COLO829 (cell line): ENCODE measurements at places on chromosomes 2 and 18.

GRCh38 chr18:67876871-67877270 is 360.4 kb upstream of the DSEL start:
- DNase-seq, result no peak

DNA sequence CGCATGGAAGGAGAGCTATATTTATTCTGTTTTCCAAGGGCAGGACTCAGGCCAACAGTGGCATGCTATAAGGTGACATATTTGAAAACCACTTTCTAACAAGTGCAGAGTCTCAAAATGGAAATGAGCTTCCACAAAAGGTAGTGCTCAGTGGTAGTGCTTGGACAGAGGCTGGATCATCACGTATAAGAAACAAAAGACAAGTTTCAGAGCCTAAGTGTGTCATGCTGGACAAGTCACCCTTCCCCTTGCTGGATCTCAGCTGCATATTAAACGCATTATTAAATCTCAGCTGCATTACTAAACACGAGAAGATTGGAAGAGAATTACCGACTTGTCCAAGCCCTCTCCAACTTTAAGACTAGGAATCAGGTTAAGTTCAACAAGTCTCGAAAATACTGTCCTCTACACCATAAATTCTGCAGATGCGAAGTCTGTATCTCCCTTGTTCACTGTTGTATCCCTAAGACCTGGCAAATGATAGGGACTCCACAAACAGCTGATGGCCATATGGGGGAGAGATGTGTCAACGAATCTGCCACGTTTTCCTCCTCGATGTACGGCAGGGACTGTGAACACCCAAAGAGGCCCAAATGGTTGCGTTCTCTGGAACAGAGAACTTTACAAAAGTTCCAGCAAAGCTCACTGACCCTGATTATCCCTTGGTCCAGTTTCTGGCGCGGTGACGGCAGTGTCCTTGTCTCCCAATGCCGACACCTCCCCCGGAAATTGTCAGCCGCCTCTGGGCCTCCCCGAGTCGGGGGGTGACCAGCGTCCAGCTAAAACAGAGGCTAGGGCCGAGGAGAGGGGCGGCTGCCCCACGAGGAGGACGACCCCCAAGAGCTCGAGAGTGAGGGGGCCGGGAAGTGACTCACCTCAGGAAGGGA is 611 bp downstream of the NOL10 start:
- DNase-seq, result no peak

DNA sequence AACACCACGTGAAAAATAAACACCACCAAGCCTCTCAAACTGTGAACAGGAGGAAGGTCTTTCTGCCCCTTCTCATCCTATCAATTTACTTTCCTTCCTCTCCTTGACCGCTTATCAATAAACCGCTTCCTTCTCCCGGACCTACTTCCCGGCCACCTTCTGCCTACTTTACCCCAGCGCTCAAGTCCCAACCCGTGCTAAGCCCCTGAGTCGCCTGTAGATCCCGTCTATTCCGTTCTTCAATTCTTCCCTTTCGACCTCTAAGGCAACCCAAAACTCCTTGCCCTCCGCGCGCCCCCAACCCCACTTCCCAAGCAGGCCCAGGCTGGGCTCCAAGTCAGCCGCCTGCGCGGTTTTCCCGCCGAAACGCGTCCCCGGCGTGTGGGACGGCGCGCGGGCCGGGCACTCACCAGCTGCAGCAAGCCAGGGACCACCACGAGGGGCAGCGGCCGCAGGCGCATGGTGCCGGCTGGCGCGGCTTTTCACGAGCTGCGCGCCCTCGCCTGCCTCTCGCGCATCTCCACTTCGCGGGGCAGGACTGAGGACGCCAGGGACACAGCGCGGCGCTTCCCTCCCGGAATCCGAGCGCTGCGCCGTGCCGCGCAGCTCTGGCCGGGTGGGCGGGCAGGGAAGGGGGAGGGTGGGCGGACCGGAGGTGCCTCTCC is at the start of gene NXPH2:
TSS of gene NXPH2 (minus strand) at position 610 of the 665 bp plus-strand sequence. CDS start at position 461, 149 bp downstream.
- no peak for DNase-seq

GRCh38 chr2:138780908-138781307 is 718 bp upstream of the NXPH2 start:
- DNase-seq, result no peak

GRCh38 chr18:48999569-48999968 is 48.8 kb upstream of the SMAD7 start:
- no peak for DNase-seq

- DNase-seq, result no peak
Observed at GRCh38 chr2:198045227-198045626, 240.8 kb downstream of the PLCL1 start.

GRCh38 chr2:86336675-86337243 is 667 bp downstream of the REEP1 start:
- DNase-seq, result no peak

GRCh38 chr2:236505648-236506047 is 64.0 kb upstream of the ACKR3 start:
- DNase-seq, result no peak

- no peak for DNase-seq
Observed at GRCh38 chr2:200354833-200355751, 48.6 kb downstream of the SPATS2L start.

- no peak for DNase-seq
Observed at GRCh38 chr2:146295080-146295670, 1549.7 kb upstream of the ACVR2A start.

GRCh38 chr2:65779021-65779420 is 346.6 kb upstream of the SPRED2 start:
- DNase-seq, result no peak

DNA sequence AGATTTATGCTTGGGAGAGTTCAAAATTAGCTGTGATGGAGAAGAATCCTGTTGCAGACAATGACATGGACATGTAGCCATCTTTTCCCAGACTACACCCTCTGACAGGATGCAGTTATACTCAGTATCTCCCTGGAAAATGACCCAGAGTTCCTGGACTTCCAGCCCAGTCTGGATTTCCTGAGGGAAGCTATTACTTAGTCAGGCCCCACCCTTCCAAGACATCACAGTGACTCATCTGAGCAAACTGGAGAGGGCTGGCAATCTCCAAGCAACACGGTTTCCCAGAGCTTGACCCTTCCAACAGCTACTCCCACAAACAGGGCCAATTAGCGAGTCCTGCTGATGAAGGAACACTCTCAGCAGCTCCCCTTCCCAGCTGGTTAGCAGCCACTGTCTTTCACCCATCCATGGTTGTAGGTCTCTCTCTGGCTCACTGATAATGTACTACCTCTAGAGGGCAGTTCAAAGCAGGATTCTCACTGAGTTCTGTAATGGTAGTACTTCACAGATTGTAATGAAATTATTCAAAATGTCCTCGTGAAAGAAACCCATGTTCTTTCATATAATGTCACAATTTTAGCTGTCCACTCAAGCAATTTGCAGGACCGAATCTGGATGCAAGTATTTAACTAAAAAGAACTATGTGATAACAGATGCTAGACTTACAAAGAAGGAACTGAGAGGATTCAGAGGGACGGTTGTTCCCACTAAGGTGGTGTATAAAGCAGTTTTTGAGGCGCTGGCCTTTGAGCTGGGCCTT is 110.2 kb downstream of the MDH1 start:
- peak; percentile 61 for DNase-seq

- DNase-seq, result peak; percentile 66
Observed at GRCh38 chr18:60372596-60372995, at the start of gene MC4R. MC4R (minus strand) TSS chr18:60372775; CDS start chr18:60372349, 426 bp downstream.

DNA sequence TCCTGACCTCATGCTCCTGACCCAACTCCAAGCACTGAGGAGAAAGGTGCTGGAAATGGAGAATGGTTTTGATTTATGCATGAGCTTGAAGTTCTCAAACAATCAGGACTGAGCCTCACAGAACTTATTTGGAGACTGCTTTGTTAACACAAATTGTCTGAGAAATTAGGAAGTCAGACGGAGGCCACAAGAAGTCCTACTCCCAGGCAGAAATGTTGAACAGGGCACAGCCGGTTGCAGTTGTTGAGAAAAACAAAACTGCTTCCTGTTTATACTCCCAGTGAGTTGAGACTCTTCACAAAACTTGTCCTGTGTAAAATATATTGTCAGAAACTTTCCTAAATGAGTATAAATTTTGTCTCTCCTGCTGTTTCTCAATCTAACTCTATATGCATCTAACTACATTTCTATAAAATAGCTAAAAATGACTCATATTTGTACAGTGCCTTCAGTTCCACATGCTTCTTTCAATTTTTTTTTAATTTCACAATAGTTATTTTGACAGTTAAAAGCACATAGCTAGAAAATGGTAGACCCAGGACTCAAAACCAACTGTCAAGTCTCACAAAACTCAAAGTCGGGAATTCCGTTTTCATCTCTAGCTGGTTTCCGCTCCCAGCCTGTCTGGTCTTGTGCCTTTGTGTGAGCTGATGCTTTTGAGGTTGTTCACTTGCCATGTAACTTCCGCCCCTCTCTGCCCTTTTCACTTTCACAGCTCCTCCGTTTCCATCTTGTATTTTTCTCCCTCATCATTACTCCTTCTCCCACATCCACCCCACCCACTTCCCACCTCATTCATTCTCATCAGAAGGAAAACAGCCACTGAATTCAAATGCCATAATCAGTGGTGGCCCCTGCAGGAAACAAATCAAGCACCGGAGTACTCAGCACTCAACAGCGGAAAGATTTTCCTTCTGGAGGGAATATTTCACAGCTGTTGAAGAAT is 215.0 kb downstream of the SUCLG1 start:
- DNase-seq, result no peak

DNA sequence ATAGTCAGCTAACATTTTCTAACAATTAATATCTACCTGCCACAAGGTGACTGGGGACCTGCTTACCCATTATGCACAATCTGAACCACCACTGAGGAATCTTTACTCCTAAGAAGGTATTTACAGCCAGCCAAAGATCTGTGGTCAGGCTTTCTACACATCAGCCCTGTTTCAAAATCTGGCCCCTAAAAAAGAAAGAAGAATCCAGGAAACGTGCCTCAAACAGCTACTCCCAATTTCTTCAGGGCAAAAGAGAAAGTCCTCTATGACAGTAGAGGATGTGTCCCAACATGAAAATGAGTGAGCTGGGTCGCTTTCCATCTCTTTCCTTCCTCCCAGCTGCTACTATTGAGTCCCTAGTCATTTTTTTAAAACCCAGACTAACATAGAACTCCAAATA is 79.5 kb downstream of the EPB41L3 start:
- DNase-seq, result no peak

DNA sequence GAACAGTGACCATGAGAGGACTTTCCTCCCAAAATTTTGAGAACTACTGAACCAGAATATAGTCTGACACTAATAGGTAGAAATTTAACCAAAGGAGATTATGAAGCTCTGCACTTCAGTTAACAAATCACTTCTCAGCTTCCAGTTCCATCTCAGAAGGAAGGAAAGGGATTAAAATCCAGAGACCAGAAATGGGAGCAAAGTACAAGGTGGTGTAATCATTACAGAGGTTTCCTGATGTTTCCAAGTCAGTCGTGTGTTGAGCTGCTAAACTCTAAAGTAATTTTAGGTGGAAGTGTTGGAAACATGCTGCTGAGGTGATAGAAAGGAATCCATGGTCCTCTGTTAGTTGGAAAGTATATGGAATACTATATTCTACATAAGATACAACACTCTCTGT is 10.8 kb downstream of the TYMS start:
- no peak for DNase-seq

GRCh38 chr2:66843847-66844246 is 408.9 kb downstream of the MEIS1 start:
- DNase-seq, result no peak

DNA sequence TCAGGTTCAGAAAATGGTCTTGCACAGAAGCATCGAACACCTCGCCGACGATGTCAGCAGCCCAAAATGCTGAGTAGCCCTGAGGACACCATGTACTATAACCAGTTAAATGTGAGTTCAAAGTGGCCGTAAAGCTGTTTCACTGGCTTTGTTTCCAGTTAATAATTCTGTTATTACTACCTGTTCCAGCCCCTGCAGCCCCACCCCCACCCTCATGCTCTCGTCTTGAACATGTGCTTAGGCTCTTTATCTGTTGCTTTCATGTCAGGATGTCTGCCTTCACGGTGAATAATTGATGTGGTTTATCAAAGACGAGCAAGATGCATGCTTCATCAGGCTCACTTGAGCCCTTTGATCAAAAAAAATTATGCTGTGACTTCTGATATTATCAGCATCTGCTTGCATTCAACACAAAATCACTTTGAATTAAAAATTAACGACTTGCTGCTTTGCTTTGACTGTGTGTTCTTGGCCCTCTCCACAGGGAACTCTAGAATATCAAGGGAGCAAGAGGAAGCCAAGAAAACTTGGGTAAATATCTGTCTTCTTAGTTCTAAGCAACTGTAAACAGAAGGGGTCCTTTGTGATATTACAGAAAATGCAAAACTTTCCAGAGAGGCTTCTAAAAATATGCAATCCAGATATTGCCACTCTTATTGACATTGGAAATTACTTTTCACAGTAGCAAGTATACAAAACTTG is 63.4 kb upstream of the SP5 start:
- no peak for DNase-seq

DNA sequence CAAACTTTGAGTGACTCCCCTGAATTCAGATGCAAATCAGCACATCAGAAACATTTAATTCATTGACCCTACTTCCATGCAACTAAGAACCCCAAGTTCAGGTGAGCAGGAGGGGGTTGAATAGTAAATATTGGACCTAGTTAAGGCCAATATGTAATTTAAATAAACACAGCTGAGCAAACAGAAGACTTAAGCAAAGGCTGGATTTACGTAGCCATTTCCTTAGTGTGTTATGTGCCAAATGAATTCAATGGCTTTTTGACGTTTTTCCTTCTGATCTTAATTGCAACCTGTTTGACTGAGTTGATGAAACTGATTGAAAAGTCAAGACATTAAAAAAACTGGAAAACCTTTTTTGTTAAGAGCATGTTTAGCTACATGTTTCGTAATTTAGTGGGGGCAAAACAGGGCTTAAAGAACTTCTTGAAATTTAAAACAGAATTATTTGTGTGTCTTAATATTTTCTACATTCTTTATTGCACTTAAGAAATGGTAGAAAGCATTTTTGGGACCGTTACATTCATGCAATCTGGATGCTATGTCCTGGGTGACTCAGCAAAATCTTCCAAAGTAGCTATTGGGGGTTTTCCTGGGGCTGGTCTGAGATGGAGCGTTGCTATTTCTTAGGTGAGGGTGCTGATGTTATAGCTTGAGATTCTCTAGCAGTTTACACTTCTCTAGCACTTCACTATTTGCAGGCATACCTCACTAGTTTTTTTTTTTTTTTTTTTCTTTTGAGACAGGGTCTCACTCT is 25.5 kb upstream of the KCNE4 start:
- DNase-seq, result no peak

- no peak for DNase-seq
Observed at GRCh38 chr2:234579231-234579962, 82.5 kb upstream of the ARL4C start.
